ENCODE measurements at places on chromosomes 6 and 20. TPM values are rescaled to one million over a fixed set of nuclear protein-coding genes. Genes with fewer than 3 reads are reported as not detected.

SLC26A8 gene
- not detected for total RNA-seq

MATN4 gene
- not detected for total RNA-seq

SDCBP2 gene
- total RNA-seq = 2.2 TPM

DNA sequence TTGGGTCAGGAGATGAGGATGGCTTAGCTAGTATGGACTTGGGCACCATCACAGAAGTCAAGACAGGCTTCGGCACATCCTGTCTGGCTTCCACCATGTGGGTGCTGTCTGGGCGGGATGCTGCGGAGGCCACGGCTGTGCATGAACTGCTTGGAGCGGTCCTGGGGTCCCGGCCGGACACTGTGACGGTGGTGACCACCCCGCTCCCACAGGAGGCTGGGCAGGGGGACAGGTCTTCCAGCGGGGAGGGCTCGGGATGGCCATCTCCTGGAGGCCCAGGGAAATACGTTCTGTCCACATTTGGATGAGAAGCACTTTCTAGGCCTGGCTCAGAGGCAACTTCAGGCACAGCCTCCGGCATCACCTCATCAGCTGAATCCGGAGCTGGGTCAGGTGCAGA is 32.1 kb upstream of the TCFL5 start:
- DNase-seq = peak; percentile 8

DNA sequence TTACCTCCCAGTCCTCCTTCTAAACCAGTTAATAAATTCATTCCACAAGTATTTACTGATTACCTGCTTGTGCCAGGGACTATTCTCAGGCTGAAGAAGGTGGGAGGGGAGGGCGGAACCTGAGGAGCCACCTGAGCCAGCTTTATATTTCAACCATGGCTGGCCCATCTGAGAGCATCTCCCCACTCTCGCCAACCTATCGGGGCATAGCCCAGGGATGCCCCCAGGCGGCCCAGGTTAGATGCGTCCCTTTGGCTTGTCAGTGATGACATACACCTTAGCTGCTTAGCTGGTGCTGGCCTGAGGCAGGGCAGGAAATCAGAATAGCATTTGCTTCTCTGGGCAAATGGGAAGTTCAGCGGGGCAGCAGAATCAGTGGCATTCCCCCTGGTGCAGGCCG is 4.9 kb upstream of the AAR2 start:
- DNase-seq = no peak

- no peak for DNase-seq
Observed at GRCh38 chr6:158815379-158815724, 3.8 kb downstream of the EZR start.

DNA sequence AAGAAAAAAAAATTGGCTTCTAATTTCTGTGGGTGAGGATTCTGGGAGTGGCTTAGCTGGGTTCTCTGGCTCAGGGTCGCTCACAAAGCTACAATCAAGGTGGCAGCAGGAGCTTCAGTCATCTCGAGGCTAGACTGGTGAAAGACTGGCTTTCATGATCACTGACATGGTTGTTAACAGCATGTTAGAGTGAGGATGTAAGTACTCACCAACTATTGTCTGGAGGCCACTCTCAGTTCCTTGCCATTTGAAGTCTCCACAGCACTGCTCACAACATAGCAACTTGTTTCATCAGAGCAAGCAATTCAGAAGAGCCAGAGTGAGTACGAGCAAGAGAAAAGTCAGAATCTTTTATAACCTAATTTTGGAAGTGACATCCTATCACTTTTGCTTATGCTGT is 145.7 kb upstream of the PRSS16 start:
- no peak for DNase-seq

GRCh38 chr20:21430020-21430419 is 32.7 kb upstream of the NKX2-4 start:
- DNase-seq = no peak

- no peak for DNase-seq
Observed at GRCh38 chr6:157240960-157241311, 82.4 kb downstream of the TMEM242 start.

GRCh38 chr20:39468703-39469102 is 506.6 kb downstream of the DHX35 start:
- DNase-seq = no peak

DNA sequence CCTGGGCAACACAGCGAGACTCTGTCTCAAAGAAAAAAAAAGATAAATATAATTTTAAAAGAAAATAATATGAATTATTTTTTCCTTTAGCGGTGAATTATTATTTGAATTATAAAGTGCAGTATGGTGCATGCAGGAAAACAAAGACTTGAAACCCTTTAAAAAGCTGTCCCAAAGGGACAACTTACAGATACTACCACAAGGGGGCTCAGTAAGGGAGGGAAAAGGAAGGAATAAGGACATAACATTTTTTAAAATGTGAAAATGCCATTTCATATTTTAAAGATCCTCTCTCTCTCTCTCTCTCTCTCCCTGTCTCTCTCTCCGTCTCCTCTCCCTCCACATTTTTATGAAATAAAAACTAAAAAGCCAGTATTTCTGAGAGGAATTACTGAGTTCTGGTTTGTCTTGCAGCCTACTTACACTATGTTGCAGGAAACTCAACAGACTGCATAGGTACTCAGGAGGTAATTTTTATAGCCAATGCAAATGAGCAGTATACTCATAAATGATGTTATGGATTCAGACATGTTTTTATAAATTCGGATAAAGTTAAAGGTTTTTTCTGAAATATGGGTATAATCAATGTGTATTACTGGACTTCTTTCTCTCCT is 455.0 kb upstream of the GJE1 start:
- DNase-seq = no peak

DNA sequence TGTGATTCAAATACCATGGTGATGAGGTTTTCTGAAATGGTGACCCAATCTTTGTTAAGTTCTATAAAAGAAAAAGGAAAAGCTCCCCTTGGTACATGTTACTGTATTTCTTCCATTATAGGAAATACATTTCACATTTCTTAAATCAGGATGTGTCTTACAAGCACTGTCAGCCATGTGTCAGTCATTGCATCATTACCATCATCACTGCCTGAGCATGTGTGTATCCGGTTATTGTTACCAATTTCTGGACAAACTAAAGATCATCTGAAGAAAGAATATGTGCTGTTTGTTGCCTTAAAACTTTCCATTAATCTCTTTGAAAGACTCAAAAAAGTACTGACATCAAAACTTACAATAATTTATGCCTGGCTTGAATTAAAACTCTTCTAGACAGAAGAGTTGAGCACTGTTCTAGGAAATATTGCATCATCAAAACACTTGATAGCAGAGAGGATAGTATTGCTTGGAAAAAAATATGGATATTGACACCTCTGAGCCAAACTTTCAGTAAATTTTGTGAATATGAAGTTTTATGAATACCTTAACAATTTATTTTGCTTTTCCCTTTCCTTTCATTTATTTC is 7.1 kb upstream of the TSPYL1 start:
- no peak for DNase-seq

DNA sequence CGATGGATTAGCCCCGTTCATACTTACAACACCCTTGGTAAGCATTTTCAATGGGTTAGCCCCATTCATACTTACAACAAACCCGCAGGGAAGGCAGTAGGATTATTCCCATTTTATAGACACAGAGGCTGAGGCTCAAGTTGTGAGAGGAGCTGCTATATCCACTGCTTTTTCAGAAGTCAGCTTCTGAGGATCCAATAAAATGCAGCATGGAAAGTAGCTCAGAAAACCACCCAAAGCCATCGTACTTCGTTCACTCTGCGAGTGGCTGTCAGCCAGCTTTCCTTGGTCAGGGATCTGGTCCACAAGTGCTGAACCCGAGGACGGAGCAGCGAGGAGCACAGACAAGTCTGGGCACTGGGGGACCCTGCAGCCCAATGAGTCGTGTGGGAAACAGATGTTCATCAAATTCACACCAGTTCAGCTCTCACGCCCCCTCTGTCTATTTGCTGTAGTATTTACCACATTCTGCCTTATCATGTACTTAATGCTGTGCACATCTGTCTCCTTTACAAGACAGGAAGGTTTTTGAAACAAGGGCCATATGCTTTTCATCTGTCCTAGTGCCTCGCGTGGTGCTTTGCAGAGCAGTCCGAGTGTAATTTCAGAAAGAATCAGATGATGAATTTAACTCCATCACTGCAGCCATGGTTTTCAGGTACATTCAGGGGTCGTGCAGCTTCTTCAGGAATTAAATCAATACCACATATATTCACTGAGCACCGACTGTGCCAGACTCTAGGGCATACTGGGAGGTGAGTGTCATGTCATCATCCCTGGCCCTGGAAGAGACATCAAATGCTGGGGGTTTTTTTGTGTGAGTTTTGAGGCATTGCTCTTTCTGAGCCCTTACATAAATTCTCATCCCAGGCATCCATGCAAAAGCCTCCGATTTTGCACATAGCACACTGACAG is 256.9 kb downstream of the CDH26 start:
- no peak for DNase-seq

GRCh38 chr20:11719153-11719552 is 198.5 kb upstream of the BTBD3 start:
- DNase-seq = no peak

DNA sequence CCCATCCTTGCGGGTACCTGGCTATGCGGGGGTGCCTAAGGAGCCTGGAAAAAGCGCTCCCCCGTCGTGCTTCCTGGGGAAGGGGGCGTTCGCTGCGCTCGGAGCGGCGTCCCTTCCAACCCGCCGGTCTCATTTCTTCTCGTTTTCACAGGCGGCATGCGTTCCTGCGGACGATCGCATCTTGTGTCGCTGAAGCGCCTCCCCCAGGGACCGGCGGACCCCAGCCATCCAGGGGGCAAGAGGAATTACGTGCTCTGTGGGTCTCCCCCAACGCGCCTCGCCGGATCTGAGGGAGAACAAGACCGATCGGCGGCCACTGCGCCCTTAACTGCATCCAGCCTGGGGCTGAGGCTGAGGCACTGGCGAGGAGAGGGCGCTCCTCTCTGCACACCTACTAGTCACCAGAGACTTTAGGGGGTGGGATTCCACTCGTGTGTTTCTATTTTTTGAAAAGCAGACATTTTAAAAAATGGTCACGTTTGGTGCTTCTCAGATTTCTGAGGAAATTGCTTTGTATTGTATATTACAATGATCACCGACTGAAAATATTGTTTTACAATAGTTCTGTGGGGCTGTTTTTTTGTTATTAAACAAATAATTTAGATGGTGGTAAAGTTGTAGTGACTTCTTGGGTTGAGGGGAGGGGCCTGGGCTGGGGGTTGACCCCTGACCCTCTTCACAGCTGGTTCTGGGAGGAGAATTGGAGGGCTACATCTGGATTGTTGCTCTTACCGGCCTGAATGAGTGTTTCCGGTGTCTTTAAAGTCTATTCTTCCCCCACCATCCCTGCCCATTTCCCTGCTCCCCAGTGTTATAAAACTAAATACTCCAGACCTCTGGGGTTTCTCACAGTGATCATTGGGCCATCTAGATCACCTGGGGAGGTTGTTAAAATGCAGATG is 1.1 kb downstream of the ID1 start:
- no peak for DNase-seq

DNA sequence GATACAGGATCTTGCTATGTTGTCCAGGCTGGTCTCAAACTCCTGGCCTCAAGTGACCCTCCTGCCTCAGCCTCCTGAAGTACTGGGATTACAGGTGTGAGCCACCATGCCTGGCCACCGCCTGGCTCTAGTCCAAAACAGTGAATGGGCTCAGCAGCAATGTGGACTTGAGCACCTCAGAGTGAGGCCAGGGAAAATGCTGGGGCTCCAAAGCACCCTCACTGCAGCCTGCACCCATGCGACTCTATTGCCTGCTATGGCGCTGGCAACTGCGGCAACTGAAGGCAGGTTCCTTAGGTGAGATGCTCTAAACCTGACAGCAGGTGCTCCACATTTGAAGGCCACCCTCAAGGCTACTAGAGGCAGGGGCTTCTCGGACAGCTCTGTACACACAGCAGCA is 26.5 kb downstream of the MAP1LC3A start:
- no peak for DNase-seq

DNA sequence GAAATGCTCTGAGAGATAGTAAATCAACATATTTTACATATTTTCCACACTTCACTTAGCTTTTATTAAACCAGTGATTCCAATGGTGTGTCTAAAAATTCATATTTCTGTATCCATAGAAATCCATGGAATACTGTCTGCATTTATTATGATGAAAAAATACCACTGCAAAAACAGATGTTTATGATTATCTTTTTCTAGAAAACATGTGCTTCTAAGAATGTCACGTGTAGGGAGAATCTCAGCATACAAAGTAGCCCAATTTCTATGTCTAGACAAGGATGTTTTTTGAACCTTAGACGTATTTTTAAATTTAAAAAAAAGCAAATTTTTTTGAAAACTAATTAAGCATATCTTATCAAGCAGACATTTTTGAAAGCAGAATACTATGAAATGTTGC is 622.4 kb downstream of the TENT5A start:
- no peak for DNase-seq

GRCh38 chr6:7311917-7312615 is 933 bp downstream of the SSR1 start:
- DNase-seq = no peak

- no peak for DNase-seq
Observed at GRCh38 chr6:159525445-159526025, 167.5 kb downstream of the SOD2 start.
